ENCODE measurements at places on chromosomes 6 and 20. TPM values are rescaled to one million over a fixed set of nuclear protein-coding genes. Genes with fewer than 3 reads are reported as not detected.

DNA sequence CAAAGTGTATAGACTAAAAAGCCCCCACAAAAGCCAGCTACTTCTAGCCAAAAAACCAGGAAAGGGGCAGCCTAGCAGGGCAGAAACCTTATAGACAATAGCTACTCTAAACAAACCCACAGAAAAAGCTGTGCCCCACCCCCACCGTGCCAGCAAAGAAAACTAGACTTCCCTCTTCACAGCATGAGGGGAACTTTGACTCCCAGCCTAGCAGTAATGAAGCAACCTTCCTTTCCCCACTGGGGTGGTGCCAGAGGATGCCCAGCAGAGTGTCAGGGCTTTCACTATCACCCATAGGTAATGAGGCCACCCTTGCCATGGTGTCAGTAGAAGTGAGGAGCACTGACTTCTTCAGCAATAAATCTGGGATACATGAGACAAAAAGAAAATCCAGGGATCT, 99.0 kb upstream of the LGSN start:
- no peak for DNase-seq
- H3K27me3 ChIP-seq = peaks cover 2% of the 10 kb centered on the region
- H3K4me1 ChIP-seq = no peaks in the 10 kb centered on the region
- no peaks in the 10 kb centered on the region for H3K36me3 ChIP-seq
- no peak overlapping the region for H3K27ac ChIP-seq

DNA sequence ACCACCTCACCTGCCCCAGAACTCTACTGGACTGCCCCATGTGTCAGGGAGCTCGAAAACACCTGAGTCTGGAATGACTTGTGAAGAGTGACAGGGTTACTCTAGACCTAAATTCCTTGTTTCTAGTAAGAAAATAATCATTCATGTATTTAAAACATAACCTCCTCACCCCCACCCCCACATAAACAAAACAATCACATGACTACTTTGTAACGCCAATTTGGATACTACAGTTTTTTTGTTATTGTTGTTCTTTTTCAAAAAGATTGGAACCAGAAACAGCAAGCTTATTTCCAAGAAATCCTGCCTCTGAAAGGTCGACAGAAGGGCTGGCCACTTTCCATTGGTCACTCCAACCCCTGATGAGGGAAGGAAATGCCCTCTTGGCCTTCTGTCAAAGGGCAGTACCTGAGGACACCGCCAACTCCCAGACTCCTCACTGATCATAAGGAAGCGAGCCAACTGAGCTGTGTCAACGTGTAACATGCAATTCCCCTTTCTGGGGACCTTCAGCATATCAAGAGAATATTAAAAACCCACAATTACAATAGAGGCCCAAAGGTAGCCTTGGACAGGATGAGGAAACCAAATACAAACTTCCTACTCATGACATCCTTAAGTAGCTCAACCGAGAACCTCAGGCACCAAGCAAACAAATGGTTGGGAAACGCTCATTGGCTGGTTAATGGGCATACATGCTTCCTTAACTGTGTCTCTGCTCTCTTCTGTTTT, 2.6 kb downstream of the MCUR1 start:
- H3K27me3 ChIP-seq = no peaks in the 10 kb centered on the region
- DNase-seq = no peak
- peaks cover 28% of the 10 kb centered on the region for H3K4me1 ChIP-seq
- H3K27ac ChIP-seq = peak overlapping the region; percentile 14

DNA sequence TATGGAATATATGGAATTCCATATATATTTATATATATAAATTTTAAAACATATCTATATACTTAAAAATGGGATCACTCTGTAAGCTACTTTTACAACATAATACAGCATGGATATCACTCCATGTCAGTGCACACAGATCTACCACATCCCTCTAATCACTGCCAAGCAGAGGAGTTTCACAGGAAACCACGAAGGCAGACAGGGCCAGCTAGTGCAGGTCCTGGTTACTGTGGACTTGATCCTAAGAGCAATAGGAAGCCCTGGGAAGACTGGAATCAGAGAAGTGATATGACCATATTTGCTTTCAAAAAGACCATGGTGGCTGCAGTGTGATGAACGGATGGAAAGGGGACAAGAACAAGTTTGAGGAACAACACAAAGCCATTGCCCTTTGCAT, 40.0 kb upstream of the NRN1 start:
- peaks cover 51% of the 10 kb centered on the region for H3K27me3 ChIP-seq
- DNase-seq = no peak
- no peak overlapping the region for H3K4me3 ChIP-seq
- peaks cover 2% of the 10 kb centered on the region for H3K36me3 ChIP-seq
- no peak overlapping the region for H3K27ac ChIP-seq

DNA sequence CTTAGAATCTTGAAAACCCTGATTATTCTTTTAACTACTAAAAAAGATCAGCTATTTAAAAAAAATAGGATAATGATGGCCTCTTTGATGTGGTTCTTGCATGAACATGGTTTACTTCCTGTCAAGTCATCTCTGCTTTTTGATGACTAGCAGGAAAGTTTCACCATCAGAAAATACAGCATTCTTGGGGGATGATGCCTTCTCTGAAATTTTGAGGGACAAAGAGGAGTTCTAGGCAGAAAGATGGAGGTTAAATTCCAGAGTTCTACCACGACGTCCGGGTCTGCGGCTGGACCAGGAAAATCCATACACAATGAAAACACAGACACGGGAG, 130.4 kb downstream of the OLIG3 start:
- DNase-seq = no peak
- peaks cover 17% of the 10 kb centered on the region for H3K4me1 ChIP-seq
- no peak overlapping the region for H3K4me3 ChIP-seq
- no peaks in the 10 kb centered on the region for H3K27me3 ChIP-seq
- no peaks in the 10 kb centered on the region for H3K36me3 ChIP-seq

DNA sequence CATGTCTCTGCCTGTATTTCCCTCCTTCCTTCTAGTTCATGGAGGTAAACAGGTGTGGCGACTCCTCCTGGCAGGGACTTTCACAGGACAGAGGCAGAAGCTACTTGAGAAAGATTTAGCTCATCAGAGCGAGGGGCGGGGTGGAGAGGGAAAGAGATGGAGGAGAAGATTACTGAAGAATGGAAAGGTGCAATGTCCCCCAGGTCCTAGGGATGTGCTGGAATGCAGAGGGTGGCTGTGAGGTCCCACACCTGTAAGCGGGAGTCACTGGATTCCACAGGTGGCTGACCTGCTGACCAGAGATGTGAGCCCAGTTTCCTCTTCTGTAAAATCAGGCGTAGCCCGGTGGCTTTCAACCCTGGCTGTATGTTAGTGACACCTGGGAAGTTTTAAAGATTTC, 199.2 kb upstream of the SULF2 start:
- H3K4me3 ChIP-seq = no peak overlapping the region
- no peaks in the 10 kb centered on the region for H3K4me1 ChIP-seq
- peaks cover 3% of the 10 kb centered on the region for H3K27me3 ChIP-seq
- H3K27ac ChIP-seq = no peak overlapping the region
- no peak for DNase-seq
- no peaks in the 10 kb centered on the region for H3K36me3 ChIP-seq

GABRR1 gene
- not detected for total RNA-seq

GINS1 gene
- 34.1 TPM for total RNA-seq

FOXO3 gene
- total RNA-seq = 8.0 TPM
